ENCODE measurements at places on chromosomes 6 and 20.

GRCh38 chr6:162964488-162965140, 236.8 kb downstream of the PACRG start:
- DNase-seq: no peak

- no peak for DNase-seq
Measured at GRCh38 chr6:30752157-30752927, 8.0 kb upstream of the IER3 start.

DNA sequence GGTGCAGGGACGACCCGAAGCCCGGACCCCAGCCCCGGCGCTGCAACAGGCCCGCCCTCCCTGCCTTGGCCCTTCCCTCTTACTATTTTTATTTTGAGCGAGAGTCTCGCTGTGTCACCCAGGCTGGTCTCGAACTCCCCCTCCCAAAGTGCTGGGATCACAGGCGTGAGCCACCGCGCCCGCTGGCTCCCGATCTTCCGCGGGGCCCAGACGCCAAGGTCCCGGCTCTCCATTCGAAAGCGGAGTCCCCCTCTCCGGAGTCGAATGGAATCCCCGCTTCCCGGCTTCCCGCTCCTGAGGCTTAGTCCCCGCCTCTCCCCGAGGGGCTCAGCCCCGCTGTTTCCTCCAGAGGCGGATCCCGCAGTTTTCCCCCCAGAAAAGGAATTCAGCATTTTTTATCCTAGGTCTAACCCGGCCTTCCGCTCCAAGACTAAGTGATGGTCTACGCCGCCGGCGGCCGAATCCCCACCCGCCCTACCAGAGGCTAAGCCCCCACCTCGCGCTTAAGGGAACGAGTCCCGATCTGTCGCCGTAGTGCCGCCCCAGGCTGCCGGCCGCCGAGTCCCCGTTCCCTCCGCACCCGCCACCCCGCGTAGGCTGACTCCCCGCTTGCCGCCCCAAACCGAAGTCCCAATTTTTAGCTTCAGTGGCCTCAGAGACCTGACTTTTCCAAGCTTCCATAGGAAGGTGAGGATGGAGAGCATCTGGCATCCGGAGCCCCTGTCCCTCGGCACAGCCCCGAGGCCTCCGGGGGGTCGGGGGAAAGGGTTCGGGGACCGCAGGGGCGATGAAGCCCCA, 11.5 kb upstream of the TMC2 start:
- peak; percentile 19 for DNase-seq

DNA sequence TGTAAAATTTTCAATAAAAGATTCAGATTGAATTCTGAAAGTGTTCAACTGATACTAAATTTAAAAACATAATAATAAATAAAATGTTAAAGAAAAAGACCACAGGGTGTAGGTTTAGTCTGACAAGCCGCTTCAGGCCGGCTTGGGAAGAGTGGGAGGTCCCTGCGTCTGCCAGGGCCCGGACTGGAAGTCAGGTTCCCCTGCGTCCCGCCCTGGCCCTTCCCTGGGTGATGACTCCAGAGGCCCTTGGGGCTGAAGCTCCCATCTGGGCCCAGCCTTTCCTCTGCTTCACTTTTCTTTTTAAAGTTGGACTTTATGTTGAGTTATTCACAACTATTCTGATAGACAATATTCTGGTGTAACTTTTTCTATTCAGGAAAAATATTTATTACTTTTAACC, 93.3 kb downstream of the SMOC2 start:
- DNase-seq: no peak

DNA sequence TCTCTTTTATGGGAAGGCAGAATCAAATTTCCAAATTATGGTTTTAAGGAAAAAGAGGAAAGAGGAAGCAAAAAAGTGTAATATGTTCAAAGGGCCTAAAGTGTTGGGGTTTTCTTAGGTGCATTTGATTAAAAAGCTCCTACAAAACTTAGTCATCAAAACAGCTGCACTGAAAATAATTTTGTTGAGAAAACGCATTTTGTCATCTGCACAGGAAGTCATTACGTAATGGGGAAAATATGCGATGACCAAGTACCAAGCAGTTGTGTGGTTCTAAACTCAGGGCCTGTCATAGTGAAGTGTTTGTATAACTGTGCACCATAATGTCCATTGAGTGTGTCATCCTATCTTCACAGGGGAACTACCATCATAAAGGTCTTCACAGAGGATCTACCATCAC, 15.6 kb downstream of the HAO1 start:
- no peak for DNase-seq

- no peak for DNase-seq
Measured at GRCh38 chr6:39576556-39577303, 148.5 kb downstream of the KIF6 start.

- no peak for DNase-seq
Measured at GRCh38 chr6:170045981-170046667, 244.8 kb downstream of the DLL1 start.

DNA sequence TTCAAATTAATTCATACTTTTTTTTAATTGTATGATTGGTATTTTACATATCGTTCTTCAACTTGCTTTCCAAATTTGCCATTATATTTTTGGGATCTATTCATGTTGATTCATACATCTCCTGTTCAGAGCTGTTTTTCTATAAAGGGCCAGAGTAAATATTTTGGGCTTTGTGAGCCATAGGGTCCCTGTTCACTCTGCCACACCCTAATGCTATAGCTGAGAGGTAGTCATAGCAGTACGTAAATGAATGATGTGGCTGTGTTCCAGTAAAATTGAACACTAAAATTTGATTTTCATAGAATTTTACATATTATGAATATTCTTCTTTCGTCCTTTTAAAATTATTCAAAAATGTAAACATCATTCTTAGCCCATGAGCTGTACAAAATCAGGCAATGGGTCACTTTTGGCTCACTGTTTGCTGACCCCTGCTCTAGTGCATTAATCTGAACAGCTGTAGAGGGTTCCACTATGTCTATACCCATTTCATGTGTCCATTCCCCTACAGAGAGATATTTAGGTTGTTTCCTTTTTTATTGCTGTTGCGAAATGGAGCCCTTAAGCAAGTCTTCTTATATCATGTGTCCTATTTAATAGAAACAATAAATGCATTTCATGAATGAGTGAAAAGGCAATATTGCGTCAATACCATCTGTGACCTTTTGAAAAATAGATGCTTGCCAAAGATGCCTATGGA, 136.4 kb upstream of the SALL4 start:
- DNase-seq: no peak

- DNase-seq: no peak
Measured at GRCh38 chr6:72936766-72937559, 288.3 kb downstream of the KHDC1L start.

DNA sequence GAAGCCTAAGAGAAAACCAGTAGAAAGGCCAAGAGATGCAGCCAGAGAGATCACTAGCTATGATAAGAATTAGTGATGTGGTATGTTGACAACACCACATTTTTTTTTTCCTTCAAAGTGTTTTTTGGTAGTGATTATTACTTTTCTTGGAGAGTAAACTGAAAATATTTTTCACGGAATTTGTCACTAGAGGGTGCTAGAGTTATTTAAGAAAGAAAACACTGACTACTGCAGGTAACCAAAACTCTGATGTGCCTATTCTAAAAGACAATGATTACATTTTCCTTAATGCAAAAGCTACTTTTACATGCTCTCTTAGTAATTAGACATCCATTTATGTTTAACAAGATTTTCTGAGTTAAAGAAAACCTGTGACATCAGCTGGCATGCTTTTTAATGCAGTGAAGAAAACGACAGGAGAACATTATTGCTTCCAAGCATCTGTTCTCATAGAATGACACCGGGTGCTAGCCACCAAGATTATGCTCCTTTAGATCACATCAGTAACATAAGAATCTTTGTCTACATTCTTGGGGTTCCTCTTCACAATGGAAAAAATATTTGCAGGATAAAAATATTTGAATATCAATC, 28.8 kb downstream of the RWDD2A start:
- DNase-seq: no peak

DNA sequence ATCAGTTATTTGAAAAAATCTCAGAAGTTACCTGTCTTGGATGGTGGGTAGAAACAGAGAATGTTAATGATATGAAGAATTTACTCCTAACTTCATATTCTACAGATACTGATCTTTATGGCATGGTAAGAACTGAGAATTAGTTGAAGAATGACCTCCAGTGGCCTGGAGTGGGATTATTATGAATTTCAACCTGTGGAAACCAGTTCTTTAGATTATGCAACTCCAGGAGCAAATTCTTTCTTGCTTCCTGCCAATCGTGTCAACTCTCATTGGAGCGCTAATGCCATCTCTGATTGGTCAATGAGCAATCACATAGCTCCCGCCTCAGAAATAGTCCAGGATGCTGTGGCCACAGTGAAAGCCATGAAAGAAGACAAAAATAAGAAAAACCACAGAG, 40.6 kb downstream of the LYRM2 start:
- no peak for DNase-seq

DNA sequence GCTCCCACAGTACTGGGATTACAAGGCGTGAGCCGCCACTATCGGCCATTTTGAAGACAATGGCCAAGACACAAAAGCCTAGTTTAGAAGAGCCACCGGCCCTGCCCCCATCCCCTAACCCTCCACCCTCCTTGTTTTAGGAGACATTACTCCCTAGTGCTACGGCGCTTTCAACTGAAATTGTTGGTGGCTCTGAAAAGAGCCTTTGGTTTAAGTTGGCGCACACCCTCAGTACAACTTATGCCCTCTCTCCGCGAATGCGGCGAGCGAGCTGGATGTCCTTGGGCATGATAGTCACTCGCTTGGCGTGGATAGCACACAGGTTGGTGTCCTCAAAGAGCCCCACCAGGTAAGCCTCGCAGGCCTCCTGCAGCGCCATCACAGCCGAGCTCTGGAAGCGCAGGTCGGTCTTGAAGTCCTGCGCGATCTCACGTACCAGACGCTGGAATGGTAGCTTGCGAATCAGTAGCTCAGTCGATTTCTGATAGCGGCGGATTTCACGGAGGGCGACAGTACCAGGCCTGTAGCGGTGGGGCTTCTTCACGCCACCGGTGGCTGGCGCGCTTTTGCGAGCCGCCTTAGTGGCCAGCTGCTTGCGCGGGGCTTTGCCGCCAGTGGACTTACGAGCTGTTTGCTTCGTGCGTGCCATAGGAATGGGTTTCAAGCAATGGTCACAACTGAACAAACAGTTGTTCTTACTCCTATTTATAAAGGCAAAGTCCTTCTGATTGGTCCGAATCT, 114.9 kb upstream of the BTN3A2 start:
- DNase-seq: no peak

GRCh38 chr6:150711584-150712504, 112.2 kb downstream of the PLEKHG1 start:
- DNase-seq: no peak

DNA sequence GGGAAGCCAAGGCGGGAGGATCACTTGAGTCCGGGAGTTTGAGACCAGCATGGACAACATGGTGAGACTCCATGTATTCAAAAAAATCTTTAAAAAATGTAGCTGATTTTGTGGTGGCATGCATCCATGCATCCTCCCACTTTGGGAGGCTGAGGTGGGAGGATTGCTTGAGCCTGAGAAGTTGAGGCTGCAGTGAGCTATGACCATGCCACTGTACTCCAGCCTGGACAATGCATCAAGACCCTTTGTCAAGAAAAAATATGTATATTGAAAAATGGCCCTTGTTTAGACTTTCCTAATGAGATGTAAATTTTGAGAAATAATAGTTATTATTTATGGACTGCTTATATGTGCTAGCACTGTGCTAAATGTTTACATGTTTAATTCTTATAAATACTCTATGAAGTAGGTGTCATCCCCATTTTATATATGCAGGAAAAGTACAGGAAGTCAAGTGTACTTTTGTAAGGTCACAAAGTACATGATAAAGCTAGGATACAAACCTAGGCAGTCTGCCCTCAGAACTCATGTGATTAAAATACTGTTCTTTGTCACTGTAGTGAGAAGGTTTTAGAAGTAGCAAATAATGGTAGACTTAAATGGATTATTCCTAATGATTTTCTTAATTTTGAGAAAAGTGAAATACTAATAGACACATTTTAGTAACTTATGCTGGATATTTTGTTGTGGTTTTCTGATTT, 58.8 kb downstream of the ITCH start:
- DNase-seq: no peak

- DNase-seq: no peak
Measured at GRCh38 chr20:1377341-1377871, 15.4 kb downstream of the FKBP1A start.

GRCh38 chr6:90044182-90044832, 150.0 kb downstream of the GJA10 start:
- no peak for DNase-seq

- no peak for DNase-seq
Measured at GRCh38 chr6:25418454-25419052, 139.4 kb downstream of the CARMIL1 start.

DNA sequence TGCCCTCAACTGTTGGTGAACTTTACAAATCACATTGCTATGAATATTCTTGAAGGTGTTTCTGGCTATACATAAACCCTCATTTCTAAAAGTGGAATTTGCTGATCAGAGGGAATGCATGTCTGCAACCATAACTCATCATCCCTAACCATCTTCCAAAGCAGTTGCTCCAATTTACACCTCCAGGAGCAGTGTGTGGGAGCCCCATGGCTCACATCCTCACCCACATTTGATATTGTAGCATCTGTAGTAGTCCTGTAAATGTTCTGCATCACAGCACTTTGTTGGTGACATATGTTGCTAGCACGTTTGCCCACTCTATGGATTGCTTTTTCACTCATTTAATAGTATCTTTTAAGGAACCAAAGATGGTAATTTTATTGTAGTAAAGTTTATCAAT, 183.8 kb upstream of the SMLR1 start:
- DNase-seq: no peak

GRCh38 chr20:9736373-9736772, 102.5 kb downstream of the PAK5 start:
- no peak for DNase-seq

All from stimulated activated CD4-positive, alpha-beta T cell treated with anti-CD3 and anti-CD28 coated beads, TNF-alpha, amount 100 ng/mL, for 48 hours (primary cell).